Activated CD4-positive, alpha-beta T cell treated with anti-CD3 and anti-CD28 coated beads, Interleukin-2, amount 50 U/mL, for 4 hours (primary cell): ENCODE measurements at places on chromosomes 3 and 15.

DNA sequence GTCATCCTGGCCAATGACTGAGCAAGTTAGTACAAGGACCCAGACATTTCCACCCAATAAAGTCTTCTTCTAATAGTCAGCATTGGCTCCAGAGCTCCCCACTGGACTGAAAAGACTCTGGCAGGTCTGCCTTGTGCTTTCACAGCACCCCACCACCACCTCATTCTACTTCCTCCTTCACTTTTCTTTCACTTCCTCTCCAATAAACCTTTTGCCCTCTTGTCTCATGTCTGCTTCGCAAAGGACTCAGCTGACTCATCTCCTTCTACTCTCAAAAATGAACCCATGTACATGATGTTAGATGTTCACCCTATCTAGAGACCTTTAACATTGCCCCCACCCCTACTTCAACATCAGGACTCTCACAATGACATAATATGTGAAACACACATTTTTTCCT is 181.0 kb upstream of the PPP2R3A start:
- no peak for DNase-seq

DNA sequence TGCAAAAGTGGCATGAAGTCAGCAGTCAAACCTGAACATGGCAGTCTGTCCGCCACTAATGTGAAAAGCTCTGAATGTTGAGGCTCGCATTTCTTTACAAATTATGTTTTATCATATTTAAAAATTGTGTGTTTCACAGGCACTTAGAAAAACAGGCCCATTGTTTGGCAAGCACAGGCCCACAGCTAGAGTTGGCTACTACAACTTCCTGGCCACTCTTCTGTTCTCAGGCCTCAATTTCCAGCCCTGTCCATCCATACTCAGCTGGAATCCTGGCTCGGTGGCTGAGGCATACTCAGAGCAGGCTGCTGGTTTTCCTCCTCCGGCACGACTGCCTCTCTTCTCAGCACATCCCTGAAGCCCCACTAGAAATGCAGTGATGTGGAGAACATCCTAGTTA is 44.3 kb downstream of the C2CD4B start:
- no peak for DNase-seq

GRCh38 chr3:178750639-178751300 is 214.5 kb downstream of the KCNMB2 start:
- DNase-seq = no peak

DNA sequence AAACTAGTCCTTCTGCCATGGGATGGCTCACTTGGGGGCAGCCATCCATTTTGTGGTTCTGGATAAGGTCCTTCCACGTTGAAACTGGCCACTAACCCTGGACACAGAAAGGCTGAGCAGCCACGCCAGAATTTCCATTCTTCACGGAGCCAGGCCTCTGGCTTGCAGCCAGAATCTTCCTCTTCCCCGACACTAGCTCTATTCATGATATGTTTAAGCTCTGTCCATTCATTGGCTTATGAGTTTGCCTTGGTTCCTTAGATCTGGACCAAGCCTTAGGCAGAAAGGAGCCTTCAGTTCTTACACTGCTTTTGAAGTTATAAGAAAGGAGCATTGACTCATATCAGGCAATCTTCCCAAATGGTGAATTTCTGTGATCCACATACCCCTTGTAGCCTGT is 288.4 kb upstream of the GOLGA6L4 start:
- no peak for DNase-seq

GRCh38 chr15:98203872-98204660 is 243.6 kb downstream of the ARRDC4 start:
- DNase-seq = no peak

GRCh38 chr15:38843736-38844590 is 279.3 kb upstream of the RASGRP1 start:
- no peak for DNase-seq

- no peak for DNase-seq
Observed at GRCh38 chr15:70236341-70237086, 138.8 kb upstream of the TLE3 start.

GRCh38 chr3:9111866-9112265 is 137.6 kb downstream of the SRGAP3 start:
- no peak for DNase-seq

GRCh38 chr3:169964176-169964575 is 2.4 kb upstream of the SEC62 start:
- DNase-seq = no peak

DNA sequence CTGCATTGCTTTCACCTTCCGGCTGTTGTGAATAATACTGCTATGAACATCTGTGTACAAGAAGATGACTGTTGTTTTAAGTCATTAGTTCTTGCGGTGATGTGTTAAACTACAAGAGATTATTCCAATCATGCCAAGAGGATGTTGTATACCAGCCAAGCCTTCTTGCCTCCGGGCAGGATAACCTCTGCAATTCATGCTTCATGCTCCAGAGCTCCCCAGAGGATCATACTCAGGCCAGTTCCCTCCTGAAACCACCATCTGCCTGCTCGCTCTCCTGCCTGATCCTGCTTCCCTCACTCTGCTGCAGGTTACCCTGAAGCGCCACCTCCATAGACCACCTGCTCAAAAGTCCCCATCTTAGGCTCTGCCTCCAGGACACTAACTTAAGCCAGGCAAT is 187.1 kb upstream of the PROK2 start:
- DNase-seq = no peak

DNA sequence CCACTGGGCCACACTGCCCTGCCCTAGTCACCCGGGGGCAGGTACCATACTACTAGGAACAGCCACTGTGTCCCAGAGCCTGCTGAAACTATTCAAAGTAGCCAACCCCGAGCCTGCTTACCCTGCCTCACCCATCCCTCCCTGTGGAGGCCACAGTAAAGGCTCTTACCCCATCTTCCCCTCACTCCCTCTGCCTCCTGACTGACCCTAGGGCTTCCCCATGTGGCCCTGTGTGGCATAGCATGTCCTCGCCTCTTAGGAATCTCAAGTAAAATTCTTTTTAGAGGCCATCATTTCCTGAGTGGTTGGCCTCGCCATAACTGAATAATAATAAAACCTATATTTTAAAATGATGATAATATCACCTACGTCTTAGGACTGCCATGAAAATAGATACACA is 112.2 kb upstream of the SLC6A11 start:
- no peak for DNase-seq

- peak; percentile 42 for DNase-seq
Observed at GRCh38 chr15:75640483-75641178, 607 bp upstream of the IMP3 start.

DNA sequence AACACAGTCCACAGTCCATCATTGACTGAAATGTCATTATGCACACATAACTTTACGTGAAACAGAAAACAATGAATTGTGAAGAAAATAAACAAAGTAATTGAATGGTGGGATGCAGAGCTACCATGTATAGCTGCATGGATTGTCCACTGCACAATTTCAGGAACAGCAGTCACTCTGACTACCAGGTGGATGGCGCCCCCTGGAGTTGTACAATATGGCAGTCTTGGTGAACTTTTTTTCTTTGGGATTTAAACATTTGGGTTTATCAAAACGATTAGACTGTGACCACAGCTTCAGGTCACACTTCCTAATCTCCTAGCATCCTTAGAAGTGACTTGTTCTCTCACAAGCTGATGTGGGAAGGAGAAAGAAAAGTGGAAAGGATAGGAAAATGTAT is 48.9 kb upstream of the TCF12 start:
- no peak for DNase-seq

GRCh38 chr3:1200371-1200770 is 107.5 kb downstream of the CNTN6 start:
- no peak for DNase-seq

- no peak for DNase-seq
Observed at GRCh38 chr15:43977072-43977884, 150.5 kb downstream of the WDR76 start.

DNA sequence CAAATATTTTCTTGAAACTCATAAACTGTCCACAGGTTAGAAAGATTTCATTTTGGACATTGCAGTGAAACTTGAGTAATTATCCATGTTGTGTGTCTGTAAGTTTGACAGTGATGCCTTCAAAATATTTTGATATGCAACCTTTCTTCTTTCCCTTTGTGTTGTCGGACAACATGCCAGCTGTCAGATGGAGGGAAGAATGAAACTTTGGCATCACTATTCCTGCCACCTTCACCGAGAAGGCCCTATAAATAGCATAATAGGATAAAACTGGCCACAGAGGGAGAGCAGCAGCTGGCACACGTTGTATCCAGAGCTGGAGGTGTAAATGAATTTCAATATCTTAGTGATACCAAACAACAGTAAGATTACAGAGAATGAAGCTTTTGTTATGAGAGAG is 436.7 kb upstream of the CFAP20DC start:
- no peak for DNase-seq

- no peak for DNase-seq
Observed at GRCh38 chr15:45668386-45668785, 33.6 kb downstream of the SQOR start.

DNA sequence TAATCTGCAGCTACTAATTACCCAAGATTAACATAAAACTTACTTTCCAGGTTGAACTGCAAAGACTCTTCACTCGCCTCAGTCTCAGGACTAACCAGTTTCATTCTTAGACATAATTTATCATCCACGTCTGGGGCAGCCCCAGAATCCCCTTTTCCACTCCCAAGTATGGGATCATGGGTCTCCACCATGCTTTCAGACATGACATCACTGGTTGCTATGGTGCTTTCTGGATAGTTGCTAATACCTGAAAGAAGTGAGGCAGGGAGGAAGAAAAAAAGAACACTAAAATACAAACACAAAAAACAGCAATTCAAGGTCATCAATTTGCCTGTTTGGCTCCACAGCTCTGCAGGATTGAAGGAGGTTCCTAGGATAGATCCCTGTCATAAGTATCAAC is 46.6 kb downstream of the TP53BP1 start:
- no peak for DNase-seq

- no peak for DNase-seq
Observed at GRCh38 chr3:11499144-11499543, 144.6 kb downstream of the VGLL4 start.

DNA sequence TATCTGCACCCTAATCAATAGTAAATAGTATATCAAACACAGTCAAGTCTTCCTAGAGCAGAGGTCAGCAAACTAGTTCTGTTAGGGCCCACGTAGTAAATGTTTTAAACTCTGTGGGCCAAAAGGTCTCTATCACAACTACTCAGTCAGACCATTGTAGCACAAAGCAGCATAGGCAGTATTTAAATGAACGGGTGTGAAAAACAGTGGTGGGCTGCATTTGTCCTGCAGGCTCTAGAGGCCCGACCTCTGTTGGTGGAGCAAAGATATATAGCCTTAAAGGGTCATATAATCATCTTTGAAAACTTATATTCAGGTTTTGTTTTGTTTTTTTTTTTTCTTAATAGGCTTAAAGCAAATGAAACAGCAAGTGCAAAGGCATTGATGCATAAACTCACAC is 326.4 kb upstream of the TRIM42 start:
- DNase-seq = no peak

- DNase-seq = no peak
Observed at GRCh38 chr15:72365844-72366243, 10.0 kb downstream of the HEXA start.

DNA sequence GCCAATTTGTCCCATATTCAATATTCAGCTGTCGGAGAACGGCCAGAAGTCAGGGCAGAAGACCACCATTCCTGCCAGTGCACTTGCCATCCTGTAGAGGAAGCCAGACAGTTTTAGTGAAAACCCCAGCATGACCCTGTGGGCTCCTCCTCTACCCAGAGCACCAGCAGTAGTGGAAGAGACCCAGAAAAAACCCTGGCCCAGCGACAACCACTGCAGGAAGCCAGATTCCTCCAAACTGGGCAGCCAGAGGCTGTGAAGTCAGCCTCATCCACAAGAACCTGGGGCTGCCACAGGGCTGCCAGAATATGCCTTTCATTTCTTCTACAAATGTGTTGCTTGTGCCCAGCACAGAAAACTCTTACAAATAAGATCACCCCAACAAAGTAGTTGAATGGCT is 67.3 kb downstream of the HMCES start:
- DNase-seq = no peak

GRCh38 chr3:171704814-171705213 is 105.5 kb downstream of the PLD1 start:
- no peak for DNase-seq

DNA sequence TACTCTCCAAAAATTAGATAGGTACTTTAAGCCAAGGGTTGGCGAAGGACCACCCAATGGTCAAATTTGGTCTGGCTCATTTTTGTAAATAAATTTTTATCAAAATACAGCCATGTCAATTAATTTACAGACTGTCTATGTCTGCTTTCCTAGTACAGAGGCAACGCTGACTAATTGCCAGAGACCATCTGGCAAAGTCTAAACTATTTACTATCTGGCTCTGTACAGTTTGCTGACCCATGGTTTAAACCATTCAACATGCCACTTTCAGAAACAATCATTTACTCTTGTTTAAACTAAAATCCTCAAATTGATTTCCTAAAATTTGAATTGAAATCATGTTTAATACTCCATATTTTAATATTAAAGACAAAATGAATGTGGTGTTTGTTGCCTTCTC is 25.9 kb downstream of the CBLB start:
- no peak for DNase-seq

DNA sequence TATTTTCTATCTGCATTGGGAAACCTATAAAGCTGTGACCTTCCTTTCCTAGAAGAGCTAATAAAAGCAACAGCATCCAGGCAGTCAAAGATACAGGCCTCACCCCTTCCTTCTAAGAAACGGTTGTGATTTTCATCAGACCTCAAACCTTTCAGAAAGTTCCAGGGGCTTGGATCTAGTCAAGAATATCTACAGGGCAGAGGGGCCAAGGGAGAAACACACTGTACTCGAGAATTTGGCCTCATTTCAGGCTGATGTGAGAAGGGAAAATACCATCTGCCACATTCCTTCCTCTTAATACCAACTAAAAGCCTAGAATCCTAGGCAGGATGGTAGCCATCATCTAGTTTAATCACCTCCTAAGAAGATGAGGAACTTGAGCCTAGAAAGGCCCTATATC is 24.5 kb upstream of the BCL6 start:
- no peak for DNase-seq

DNA sequence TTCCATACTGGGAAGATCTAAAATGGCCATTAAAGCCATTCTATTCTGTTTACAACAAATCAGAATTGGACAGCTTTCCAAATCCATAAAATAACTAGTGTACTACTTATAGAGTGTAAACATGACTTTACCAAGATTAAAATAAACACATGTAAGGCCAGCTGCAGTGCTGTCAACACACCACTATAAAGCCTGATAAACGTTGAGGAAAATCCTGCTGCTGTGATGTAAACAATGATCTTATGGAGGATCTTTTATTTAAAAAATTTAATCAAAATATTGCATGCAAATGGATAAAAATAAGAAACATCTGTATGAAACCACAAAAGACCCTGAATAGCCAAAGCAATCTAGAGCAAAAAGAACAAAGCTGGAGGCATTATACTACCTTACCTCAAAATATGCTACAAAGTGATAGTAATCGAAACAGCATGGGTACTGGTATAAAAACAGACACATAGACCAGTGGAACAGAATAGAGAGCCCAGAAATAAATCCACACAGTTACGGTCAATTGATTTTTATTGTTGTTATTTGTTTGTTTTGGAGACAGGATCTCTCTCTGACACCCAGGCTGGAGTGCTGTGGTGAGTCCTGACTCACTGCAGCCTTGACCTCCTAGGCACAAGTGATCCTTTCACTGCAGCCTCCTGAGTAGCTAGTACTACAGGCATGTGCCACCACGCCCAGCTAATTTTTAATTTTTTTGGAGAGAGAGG is 428.8 kb upstream of the C2CD4B start:
- no peak for DNase-seq
